Hippocampal formation (tissue), 2 donors: ENCODE measurements at places on chromosomes 7 and 10.

DNA sequence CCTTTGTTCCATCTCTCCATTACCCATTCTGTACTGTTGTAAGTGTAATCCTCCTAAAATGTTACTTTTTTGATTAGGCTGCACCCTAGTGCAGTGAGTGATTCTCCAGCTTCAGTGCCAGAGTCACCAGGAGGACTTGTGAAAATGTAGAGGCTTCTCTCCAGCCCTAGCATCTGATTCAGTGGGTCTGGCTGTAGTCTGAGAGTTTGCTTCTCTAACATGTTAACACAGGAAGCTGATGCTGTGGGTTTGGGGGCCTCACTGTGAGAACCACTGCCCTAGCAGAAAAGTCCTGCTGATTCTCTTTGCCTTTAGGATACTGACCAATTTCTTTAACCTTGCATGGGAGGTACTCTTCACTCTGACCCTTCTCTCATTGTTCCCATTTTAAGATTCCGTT is 24.4 kb downstream of the CSGALNACT2 start:
- no peak for DNase-seq

DNA sequence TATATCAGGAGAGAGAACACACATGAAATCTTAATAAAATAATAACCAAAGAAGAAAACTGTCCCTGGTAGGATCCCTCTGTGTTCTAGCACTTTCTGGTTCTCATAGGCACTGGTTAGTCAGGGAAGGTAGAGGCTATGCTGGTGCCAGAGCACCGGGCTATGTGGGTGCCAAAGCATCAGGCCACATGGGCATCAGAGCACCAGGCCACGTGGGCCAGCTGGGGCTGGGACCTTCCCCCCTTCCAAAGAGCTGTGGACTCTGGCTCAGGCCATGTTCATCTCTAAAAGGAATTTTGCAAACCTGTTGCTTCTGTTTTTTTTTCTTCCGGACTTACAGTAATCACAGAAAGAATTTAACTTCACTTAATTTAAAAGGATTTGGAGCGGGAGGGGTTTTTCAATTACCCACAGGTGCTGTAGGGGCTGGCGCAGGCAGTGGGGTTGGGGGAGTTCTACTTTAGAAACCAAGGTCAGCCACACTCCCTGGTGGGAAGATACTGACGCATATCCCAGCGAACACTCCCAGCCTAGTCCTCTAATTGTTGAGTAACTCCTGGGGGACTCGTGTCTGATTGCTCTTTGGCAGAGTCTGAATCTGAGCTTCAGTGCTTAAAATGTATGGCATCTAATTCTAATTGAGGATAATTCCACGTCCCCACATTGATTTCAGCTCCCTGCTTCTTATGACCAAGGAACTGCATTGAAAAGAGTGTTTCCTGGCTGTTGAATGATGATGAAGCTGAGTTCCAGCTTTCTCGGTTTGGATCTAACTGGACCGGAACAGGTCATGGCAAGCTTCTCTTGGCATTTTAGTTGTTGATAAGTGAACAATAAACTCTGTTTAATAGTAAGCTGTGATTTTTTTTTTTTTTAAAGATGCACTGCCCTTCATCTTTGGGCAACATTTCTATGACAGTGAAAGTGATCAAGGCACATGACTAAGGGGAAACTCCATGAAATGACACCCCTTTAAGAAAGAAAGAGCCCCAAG is 110.7 kb upstream of the FZD8 start:
- no peak for DNase-seq

- DNase-seq, result no peak
These were observed 187.6 kb downstream of the PRPF18 start for GRCh38 chr10:13774303-13774893.

GRCh38 chr10:131180086-131180485 is 131.4 kb downstream of the TCERG1L start:
- DNase-seq, result no peak

- peak; percentile 18 for DNase-seq
These were observed 44.2 kb upstream of the DPYSL4 start for GRCh38 chr10:132142396-132143161.

- no peak for DNase-seq
These were observed 42.2 kb downstream of the ACSM6 start for GRCh38 chr10:95236068-95236903.

GRCh38 chr10:70784471-70784870 is 706 bp downstream of the TBATA start:
- no peak for DNase-seq

DNA sequence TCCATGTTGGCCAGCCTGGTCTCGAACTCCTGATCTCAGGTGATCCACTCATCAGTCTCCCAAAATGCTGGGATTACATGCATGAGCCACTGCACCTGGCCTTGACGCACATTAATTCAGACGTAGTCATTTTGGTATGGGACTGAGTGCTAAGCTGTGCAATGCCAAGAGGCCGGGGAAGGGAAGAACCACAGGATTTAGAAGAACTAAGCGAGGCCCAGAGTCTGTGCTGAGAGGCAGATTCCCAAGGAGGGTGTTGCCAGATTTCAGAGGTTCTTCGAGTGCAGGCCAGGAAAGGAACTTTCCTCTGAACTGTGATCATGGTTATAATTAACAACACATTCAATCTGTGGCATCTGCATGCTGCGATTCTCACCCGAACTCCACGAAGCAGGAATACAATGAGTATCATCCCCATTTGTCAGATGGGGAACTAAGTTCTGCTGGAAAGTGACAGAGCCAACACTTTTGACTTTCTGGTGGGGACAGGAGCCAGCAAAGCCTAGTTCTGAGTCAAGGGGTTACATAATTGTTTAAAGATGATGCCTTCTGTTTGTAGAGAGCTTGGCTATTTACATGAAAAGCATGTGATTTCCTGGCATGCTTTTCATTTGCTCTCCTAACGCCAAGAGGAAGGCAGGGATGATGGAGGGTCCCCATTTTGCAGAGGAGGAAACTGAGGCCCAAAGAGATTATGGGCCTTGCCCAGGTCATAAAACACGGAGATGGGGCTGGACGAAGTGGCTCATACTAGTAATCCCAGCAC is 6.2 kb upstream of the ZAN start:
- no peak for DNase-seq

DNA sequence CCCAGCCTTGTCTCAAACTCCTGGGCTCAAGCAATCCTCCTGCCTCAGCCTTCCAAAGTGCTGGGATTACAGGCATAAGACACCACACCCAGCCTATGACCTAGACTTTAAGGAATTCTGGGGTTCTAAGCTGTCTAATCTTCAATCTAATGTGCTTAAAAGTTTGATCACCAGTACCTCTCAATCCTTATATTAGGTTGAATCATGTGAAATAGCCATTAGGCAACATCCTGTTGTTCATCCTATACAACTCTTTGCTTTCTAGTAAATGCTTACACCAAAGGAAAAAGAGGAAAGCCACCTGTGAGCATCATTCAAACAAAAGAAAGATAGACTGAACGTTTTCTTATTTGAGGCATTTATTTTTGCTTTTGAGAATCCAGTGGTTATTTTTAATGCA is 56.0 kb downstream of the ATOH7 start:
- DNase-seq, result no peak

- DNase-seq, result peak; percentile 34
These were observed 4.6 kb downstream of the BMI1 start for GRCh38 chr10:22325272-22326144.

DNA sequence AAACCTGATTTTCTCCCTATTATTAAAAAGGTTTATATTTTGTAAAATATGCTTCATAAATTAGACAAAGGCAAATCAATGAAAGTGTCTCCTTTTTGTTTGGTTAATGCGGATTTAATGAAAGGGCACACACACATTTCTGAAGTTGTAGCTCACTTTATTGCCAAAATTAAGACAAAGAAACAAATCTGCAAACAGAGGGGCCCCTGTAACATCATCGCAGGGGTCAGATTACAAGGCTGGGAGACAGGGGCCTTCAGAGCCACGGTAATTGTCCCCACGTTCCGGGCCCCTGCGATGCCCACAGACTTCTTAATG is 22.4 kb downstream of the FGFBP3 start:
- no peak for DNase-seq

DNA sequence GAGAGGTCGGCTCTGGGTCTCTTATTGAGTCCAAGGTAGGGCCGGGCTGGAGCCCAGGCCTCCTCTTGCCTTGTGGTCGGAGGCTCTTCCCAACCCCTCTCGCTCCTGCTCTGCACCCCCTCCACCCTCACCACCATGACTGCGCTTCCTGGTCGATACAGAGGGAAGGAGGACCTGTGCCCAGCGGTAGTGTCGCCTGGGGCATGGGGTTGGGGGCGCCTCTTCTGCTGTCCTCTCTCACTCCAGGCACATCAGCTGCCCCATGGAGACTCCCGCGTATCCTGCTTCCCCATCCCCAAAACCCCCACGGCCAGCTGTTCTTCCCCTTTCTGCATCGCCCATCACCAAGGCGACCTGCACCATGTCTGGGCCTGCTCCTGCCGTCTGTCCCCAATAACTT is 44.4 kb downstream of the TMEM270 start:
- DNase-seq, result no peak

DNA sequence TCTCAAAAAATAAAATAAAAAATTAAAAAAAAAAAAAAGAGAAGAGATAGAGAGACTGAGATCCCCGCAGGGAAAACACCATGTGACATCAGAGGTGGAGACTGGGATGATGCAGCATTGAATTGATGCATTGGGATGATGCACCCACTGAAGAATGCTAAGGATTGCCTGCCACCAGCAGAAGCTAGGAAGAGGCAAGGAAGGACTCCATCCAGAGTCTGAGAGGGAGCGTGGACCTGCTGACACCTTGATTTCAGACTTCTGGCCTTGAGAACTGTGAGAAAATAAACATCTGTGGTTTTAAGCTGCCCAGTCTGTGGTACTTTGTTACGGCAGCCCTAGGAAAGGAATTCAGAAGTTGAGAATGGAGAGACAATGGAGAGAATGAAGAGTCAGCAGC is 89.8 kb upstream of the PRPS1L1 start:
- no peak for DNase-seq

DNA sequence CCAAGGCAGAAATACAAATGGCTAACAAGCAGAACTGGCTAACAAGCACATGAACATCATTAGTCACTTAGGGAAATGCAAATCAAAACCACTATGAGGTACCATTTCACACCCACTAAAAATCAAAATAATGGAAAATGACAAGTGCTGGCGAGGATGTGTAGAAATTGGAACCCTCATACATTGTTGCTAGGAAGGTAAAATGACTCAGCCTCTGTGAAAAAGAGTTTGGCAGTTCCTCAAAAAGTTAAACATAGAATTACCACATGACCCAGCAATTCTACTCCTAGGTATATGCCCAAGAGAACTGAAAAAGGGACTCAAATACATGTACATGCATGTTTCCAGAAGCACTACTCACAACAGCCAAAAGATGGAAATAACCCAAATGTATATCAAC is 52.8 kb upstream of the ANAPC16 start:
- no peak for DNase-seq

DNA sequence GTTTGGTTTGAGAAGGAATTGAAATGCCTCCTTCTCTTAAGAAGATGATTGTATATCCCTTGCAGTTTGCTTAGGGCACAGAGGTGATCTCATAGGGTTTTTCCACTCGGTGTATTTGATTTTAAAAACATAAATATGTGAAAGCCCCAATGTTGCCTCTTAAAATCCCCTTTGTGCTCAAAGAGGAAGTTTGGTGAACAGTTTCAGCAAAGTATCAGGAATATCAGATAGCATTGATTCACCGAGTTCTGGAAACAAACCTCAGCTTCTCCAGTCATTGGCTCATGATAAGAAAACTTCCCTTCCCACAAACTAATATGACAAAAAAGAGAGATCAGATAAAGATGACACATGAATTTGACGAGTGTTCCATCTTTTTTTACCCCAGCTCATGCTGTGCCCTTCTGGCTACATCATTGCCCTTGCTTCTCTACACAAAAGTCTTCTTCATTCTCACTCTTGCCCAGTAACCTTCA is 20.1 kb upstream of the SMNDC1 start:
- DNase-seq, result no peak

GRCh38 chr10:53536322-53536721 is 763.7 kb upstream of the MBL2 start:
- no peak for DNase-seq

GRCh38 chr7:55962014-55962413 is 2.4 kb upstream of the NIPSNAP2 start:
- DNase-seq, result no peak

DNA sequence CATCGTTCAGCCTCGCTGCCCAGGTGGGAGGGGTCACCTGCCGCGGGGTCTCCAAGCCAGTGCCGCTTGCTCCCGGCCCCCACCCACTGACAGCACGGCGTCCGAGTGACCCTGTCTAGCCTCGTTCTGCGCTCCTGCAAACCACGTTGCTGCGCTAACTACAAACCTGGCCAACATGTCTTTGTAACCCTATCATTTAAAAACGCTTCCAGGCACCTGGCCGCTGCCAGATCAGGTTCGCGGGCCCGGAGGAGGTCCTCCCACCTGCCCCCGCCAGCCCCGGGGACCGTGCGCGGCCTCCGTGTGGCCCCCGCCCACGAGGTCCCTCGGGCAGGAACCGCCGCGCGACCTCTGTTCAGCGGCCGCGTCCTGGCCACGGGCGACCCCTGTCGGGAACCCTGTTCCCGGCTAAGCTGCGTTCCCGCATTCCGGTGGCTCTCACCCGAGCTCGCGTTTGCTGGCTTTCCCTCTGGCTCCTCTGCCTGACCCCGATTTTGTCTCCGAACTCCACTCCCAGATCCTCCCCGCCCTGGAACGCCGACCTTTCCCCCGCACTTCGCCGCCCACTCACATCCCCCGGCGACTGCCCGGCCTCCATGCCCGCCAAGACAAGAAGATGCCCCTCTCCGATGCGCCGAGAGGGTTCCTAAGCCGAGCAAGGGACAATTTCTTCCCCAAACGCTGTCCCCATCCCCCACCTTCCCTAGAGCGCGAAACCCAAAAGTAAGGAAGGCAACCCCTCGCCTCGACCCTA is 2.4 kb downstream of the SFMBT2 start:
- peak; percentile 64 for DNase-seq

DNA sequence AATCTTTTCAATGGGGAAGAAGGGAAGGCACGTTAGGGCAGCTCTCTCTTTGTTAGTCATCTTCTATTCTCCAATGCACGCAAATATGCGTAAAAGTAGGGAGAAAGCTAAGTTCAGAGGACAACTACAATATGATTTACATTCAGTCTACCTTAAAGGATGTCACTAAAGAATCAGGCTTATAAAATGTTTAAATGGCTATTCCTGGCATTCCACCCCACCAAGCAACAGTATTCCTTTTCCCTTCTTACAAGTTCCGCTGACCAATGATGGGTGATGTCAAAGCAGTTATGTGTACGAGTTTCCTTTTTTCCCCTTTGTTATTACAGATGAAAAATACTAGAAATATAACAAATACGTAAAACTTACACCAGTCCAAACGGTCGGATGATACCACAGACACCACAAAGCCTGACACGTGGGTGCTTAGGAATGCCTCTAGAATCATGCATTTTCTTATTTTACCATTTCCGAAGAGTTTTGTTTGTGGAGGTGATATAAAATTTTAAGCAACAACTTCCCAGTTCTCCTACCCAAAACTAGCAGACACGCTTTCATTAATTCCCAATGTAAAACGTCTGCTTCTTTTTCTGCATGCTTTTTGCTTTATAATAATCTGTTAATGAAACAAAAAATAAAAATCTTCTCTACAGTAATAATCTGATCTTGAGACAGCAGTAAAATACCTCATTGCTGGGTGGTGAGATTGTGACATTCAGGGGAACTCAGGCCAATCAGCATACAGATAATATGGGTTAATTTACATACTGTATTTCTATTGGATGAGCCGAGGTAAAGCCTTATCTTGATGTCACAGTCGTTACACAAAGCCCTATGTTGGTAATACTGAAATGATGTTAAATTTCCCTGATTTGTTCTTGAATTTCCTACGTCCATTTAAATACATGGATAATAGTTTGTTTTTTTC is 708 bp upstream of the GPR85 start:
- no peak for DNase-seq
